ENCODE measurements at places on chromosomes 1 and 21. TPM values are rescaled to one million over a fixed set of nuclear protein-coding genes. Genes with fewer than 3 reads are reported as not detected.

BGLAP gene
- 2.4 TPM for total RNA-seq

GRCh38 chr1:116276532-116276931, 96.5 kb upstream of the ATP1A1 start:
- no peak for DNase-seq

- DNase-seq: no peak
Observed at GRCh38 chr1:243731974-243732625, 117.9 kb downstream of the AKT3 start.

GRCh38 chr1:204837440-204838084, 33.1 kb upstream of the NFASC start:
- peak; percentile 75 for DNase-seq

DNA sequence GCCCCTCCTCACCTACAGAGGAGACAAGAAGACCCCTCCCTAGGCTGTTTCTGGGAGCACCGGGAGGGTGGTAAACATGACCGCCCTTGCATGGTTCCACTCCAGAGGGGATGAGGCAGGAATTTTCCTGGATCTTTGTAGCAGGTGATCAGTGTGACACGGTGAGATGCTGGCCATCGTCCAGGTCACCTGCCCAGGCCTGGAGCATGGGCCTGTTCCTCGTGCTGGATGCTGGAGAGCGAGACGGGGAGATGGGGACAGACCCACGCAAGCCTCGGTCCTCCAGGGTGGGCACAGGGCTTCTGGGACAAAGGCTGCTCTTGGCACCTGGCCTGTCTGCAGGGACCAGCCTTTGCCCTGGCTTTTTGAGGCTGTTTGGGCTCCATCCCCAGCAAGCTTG, 46.2 kb downstream of the DMRTB1 start:
- DNase-seq: no peak

FMO3 gene
- 0.38 TPM for total RNA-seq

AIM2 gene
- 1.0 TPM for total RNA-seq

OLFM3 gene
- total RNA-seq: 2.6 TPM

GRCh38 chr1:170694172-170694926, 30.4 kb downstream of the PRRX1 start:
- no peak for DNase-seq

TBX15 gene
- not detected for total RNA-seq

DNA sequence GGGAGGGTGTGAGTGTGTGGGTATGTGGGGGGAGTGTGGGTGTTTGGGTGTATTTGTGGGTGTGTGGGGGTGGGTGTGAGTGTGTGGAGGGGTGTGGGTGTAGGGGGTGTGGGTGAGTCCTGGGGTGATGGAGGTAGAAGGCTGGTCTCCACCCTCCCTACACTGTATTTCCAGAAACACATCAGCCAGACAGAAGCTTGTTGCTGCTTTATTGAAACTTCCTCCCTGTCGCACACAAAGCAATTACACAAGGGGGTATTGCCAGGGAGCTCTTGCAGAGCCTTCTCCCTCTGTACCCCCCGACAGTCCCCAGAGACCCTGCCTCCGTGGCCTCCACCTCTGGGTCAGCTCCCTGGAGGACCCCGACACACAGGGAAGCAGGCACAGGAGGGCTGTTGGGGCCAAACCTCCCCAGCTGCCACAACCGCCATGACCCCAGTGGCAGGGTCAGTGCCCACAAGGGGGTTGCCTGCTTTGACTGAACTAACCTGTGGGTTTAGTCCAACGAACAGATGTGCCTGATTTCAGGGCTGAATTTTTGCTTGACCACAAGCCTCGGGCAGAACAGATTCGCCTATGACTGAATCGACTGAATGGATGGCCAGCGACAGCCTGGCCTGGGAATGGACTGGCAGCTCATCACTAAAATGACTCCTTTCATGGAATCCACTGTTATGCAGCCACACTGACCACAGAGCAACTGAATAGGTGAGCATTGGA, 9.1 kb upstream of the MATN1 start:
- DNase-seq: no peak

DNA sequence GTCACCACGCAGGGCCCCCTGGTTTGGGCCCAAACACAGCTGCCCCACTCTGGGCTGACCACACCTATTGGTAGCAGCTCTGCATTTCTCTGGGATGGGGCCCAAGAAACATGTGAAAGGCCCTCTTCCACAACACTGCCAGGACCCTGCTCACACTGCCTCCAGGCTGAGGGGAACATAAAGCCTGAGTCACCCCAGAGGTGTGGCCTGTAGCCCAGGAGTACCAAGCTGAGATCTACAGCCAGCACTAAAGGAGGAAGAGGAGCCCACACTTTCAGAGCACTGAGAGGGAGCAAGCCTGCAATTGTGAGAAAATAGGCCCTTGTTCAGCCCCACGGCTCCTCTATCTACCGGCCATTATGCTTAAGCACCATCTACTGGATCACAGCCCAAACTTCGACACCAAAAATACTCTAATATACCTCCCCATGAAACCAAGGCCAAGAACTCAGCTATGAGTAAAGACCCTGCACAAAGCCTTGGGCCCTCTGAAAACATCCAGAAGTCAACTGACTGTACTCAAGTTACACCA, 14.4 kb upstream of the OR2T10 start:
- no peak for DNase-seq

Measured in mucosa of descending colon (tissue), 3 donors.